RPMI8226 (cell line): ENCODE measurements at places on chromosomes 3 and 15.
A peak's percentile ranks its signal among the peaks of the same experiment; 100 is the strongest.

GRCh38 chr3:127421943-127422662, 134.3 kb upstream of the PRR20G start:
- no peak for DNase-seq

DNA sequence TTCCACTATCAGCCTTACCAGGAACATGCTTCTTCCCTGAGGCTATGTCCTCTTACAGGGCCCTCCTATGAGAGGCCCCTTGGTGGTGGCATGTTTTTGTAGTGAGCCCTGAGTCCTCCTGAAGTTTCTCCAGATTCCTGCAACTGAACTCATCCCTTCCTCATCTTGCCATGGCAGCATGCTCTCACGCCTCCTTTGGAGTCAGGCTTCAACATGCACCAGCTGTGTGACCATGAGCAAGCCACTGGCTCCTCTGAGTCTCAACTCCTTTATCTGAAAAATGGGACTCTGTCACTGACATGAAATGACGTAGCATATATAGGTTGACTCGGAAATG, 216.3 kb upstream of the TLE3 start:
- DNase-seq = no peak

GRCh38 chr15:79394231-79394630, 37.9 kb upstream of the MINAR1 start:
- DNase-seq = no peak

DNA sequence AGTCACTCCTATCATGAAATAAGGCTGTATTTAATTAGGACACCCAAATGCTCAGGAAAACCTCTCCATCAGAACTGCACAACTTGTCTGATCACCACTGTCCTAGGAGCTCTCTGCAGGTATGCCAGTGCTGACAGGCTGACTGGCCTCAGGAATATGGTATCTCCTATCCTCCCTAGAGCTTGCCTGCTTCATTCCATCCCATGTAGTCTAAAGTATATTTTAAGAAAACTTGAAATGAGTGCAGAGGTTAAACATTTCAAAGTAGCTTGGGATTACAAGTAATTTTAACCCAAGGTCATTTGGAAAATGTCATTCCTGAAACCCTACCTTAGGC, 23.7 kb downstream of the FILIP1L start:
- no peak for DNase-seq

GRCh38 chr3:124516333-124516732, 213.9 kb upstream of the UMPS start:
- no peak for DNase-seq

- no peak for DNase-seq
Observed at GRCh38 chr3:126373146-126373613, 16.0 kb upstream of the KLF15 start.

GRCh38 chr15:89144491-89144890, 56.2 kb downstream of the ABHD2 start:
- DNase-seq = no peak

- DNase-seq = no peak
Observed at GRCh38 chr15:59296181-59296617, 76.5 kb downstream of the MYO1E start.

- DNase-seq = no peak
Observed at GRCh38 chr3:151314593-151314992, 2.0 kb downstream of the GPR87 start.

DNA sequence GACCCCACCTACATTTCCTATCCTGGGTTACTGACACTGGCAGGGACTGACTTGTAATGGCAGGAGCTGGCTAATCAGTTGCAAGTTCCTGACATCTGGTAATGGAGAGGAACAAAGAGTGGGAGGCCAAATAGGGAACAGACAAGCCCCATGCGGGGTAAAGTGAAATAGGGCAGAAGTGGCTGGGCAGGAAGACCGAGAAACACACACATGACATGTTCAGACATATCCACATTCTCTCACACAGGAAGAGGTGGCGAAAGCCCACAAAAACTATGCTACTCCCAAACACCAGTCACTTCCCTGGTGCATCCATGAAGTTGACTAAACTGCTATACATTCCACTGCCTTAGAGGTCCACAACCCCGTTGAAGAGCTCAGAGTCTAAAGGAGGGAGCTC, 394.1 kb upstream of the TBL1XR1 start:
- no peak for DNase-seq

- peak; percentile 59 for DNase-seq
Observed at GRCh38 chr15:101014921-101015841, 96.0 kb downstream of the LRRK1 start.

DNA sequence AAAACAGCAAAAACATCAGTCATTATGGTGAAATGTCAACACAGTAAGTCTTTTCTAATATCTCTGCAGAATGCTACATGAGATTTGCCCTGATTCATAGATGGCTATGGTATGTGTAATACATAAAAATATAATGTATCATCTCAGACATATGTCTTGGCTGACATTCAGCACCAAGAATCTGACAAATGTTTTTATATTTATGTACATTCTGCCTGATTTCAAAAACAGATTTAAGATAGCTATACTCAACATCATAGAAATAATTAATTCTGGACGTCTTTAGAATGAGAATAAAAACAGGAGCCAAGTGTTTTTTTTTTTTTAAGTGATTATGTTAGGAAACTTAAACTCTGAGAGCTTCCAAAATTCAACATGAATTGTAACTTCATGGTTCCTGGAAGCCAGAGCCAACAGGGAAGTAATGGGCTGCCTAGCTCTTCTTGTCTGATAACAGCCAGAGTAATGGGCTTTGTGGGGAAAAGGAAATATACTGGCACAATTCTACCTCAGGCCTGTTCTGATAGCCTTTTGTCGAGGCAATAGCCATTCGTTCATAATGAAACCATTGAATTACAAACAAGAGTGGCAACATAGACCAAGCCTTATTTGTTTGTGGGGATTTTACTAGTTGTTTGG, 184.4 kb downstream of the VGLL4 start:
- DNase-seq = no peak

GRCh38 chr3:107661447-107662123, 138.8 kb downstream of the BBX start:
- no peak for DNase-seq

- no peak for DNase-seq
Observed at GRCh38 chr15:25572191-25572590, 133.4 kb upstream of the UBE3A start.

DNA sequence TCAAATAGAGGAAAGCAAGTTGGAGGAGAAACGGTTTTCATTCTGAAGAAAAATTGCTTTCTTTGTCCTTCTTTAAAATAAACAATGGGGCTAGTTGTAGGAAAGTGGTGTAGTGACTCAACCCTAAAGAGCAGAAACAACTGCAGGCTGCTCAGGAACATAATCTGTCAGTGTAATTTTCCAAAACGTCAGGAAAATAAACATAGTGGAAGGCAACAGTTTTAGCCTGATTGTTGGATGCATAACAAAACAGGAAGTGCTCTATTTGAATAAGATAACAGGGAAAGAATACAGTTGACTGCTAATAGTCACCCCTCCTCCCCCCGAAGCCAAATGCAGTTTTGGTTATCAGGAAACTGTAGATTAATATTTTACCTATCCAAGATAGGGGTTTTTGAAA, 167.6 kb downstream of the ECT2 start:
- no peak for DNase-seq

- DNase-seq = peak; percentile 16
Observed at GRCh38 chr15:47620960-47621681, 96.2 kb upstream of the SEMA6D start.

GRCh38 chr3:187012609-187013051, 82.3 kb downstream of the ST6GAL1 start:
- no peak for DNase-seq

DNA sequence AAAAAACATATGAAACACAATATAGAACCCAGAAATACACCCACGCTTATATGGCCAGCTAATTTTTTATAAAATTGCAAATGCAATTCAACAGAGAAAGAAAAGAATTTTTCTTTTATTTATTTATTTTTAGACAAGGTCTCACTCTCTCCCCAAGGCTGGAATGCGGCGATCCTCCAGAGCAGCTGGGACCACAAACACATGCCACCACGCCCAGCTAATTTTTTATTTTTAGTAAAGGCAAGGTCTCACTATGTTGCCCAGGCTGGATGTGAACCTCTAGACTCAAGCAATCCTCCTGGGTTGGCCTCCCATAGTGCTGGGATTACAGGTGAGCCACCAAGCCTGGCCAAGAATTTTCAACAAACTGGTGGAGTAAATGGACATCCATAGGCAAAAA, 117.9 kb downstream of the SCAPER start:
- no peak for DNase-seq

DNA sequence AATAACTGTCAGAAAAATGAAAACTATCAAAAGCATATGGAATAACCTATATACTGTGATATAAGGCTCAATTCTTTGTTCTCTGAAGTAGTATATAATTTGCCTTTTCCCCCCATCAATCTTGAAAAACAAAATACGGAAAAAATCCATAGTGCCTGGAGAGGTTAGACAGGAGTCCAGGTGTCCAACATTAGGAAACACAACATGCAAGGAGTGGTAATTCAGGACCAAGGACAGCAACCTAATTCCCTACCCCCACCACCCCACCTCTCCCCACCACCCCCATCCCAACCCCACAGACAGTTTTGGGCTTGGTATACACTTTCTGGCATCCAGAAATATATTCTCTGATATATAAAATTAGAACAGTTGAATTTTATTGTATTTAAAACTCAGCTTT, 55.1 kb upstream of the SLC25A26 start:
- DNase-seq = no peak

GRCh38 chr15:24919446-24919845, 35.3 kb upstream of the SNRPN start:
- DNase-seq = no peak

DNA sequence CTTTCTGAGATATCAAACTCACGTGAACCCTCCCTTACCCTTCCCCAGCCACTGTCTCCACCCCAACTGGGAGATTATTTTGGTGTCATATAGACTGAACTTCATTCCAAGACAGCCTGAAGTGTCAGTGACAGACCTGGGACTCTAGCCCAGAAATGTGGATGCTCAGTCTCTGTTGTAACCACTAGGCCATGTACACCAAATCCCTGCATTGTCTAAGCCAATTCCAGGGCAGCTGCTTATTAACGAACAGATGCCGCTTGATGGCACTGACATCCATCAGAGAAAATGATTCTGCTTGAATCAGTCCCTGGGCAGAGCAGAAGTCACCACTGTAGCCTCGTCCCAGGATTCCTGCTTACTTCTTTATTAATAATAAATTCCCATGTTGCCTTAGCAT, 305.5 kb downstream of the GRM7 start:
- DNase-seq = no peak

GRCh38 chr15:45169608-45170480, 17.9 kb downstream of the SHF start:
- no peak for DNase-seq

GRCh38 chr3:54783611-54784010, 144.2 kb downstream of the LRTM1 start:
- no peak for DNase-seq

DNA sequence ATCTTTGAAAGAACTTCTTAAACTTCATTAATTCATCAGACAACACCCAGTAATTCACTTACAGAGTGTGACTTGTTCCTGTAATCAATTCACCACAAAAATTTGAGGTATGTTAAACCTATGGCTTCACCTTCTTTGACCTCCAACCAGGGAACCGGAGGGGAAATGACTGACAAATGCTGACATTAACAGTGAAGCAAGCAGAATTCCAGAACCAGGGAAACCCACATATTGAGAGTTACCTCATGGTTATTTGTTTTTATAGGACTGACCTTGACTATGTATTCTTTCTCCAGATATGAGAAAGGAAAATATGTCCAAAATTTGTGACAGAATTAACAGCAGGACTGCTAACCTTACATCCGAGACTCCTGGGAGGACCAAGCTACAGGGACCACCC, 2.7 kb downstream of the P3H2 start:
- DNase-seq = no peak

GRCh38 chr15:44661576-44661975, 1.9 kb downstream of the SPG11 start:
- DNase-seq = no peak

- no peak for DNase-seq
Observed at GRCh38 chr3:160691962-160692361, 15.0 kb downstream of the ARL14 start.

GRCh38 chr3:100093831-100094230, 20.5 kb downstream of the FILIP1L start:
- DNase-seq = no peak

DNA sequence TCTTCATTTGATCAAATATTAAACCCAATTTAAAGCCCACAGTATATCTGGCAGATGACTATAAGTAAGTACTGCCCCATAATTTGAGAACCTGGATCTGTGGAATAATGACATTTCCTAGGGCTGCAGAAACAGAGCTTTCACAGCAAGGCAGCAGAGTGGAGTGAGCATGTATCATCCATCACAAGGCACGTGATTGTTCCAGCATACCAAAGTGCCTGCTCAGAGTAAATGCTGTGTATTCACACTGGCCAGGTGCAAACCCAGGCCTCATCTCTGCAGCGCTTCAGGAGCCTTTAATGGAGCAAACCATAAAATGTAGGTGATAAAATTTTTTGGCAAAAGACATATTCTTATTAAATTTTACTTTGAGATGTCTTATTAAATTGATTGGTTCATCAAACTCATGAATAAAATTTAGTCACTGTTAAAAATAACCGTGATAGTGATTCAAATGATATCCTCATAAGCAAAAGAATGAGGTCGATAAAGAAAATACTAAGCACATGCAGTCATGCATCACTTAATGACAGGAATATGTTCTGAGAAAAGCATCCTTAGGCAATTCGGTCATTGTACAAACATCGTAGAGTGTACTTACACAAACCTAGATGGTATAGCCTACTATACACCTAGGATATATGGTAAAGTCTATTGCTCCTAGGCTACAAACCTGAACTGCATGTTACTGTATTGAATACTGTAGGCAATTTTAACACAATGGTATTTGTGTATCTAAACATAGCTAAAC, 99.3 kb upstream of the SLC24A5 start:
- no peak for DNase-seq

DNA sequence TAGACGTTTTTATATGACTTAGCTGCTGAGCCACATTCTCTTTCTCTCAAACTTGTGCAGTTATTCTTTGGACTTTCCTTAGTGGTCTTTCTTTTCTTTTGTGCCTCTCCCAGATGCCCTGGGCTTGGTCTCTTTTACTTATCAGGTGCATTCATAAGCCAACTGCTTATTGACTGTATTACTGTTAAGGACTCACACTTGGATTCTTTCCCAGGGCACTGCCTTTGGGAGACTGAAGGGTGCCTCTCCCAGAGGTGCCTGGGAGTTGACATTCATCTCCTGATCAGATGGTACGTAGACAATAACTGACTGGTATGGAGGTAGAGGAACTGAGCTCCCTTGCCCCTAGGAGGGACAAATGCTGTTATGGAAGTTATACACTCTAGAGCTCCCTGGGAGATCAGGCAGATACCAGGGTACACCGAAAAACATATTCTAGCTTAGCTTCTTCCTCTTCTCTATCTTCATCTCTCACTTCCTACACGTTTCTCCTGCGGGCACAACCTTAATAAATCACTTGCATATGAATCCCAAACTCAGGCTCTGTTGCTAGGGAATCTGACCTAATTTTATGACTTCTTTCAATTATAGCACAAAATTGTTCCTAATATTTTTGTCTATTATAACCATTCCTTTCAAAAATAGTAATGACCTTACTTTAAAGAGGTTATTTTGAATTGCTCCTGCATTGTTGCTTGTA, 24.7 kb downstream of the PARP15 start:
- no peak for DNase-seq

- no peak for DNase-seq
Observed at GRCh38 chr3:45026038-45026437, at the start of gene CLEC3B. TSS of gene CLEC3B (plus strand) at chr3:45026303. CDS start at chr3:45026363, 60 bp downstream.
